ENCODE measurements at places on chromosomes 13 and 19.
A peak's percentile ranks its signal among the peaks of the same experiment; 100 is the strongest.

DNA sequence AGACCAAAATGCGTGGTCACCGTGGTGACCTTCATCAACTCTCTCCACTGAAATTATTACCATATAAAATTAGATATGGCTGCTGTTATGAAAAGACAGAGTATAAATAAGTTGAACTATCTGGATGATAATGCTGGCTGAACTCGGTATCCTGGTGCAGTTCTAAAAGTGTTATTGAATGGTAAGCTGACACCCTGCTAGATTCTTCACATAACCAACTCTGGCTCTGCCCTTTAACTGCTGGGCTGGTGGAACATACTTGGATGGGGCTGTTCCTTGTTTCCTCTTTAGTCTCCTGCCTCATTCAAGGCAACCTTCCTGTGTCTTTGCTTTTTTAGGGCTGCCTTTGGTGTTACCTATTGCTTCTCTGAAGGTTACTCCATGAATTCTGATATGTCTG, 106.9 kb downstream of the FGF9 start:
- no peak for DNase-seq

- no peak for DNase-seq
These were observed 346.4 kb downstream of the FGF9 start for GRCh38 chr13:22017226-22017625.

DNA sequence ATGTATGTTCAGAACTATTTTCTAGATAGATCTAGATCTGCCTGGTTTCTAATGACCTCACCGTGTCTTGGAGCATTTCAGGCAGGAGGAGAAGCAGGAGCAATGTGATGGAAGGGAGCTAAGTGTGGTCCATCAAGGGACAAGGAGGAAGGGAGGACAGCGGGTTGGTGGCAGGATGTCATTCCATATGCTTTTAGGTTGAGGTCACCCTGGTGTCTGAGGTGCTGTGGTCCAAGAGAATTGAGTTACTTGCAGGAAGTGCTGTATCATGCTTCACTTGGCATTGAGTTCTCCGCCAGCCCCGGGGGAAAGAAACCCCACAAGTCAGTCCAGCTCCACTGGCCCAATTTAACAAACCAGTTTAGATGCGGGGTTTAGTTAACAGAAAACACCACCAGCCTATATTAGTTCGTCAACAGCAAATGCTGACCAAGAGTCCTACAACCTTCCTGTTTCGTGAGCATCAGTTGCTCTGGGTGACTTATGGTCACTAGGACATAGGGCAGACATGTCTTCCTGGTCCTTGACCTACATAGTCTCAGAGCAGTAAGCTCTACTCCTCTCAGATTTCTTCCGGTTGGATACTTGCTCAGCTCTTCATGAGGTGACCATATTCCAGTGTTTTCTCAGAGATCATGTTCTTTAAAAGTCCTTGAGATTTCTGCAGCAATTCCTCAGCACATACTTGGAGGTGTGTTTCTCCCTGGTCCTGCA, 79.4 kb downstream of the MBNL2 start:
- DNase-seq: no peak

DNA sequence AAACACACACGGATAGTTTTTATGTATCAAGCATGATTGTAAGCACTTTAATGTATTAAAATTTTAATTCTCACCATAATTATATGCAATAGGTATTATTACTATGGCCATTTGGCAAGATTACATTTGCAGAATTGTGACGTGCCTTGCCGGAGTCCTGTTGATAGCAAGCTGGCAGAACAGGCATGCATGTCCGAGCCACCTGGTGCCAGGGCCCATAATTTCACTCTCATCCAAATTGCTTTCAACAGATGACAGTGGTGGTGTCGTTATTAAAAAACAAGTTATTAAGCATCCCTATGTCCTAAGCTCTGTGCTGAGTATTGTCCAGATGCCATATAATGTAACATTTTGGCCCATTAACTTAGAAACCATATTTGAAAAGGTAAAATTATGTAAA, 374.3 kb downstream of the FOXO1 start:
- no peak for DNase-seq

- DNase-seq: no peak
These were observed 9.9 kb upstream of the ZNF536 start for GRCh38 chr19:30362156-30362754.

DNA sequence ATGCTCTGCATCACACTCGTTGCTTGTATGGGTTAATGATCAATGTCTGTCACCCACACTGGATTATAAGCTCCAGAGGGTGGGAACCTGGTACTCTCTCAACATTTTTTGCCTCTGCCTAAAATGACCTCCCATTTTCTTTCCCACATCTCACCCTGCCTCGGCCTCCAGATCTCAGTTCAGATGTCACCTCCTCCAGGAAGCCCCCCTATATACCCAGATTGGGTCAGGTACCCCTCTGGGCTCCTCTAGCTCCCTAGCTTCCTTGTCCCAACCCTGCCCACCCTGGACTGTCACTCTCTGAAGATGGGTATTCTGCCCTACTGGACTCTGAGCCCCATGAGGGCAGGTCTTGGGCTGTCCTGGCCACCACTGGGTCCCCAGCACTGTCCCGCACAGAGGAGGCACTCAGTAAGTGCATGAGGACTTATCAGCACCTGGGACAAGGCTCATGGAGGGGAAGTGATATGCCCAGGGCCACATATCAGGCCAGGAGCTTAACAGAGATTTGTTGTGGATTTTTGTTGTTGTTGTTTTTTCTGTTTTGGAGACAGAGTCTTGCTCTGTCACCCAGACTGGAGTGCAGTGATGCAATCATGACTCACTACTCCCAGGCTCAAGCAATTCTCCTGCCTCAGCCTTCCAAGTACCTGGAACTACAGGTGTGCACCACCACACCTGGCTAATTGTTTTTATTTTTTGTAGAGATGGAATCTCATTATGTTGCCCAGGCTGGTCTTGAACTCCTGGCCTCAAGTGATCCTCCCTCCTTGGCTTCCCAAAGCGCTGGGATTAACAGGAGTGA, 23.8 kb downstream of the PRKD2 start:
- DNase-seq: no peak

DNA sequence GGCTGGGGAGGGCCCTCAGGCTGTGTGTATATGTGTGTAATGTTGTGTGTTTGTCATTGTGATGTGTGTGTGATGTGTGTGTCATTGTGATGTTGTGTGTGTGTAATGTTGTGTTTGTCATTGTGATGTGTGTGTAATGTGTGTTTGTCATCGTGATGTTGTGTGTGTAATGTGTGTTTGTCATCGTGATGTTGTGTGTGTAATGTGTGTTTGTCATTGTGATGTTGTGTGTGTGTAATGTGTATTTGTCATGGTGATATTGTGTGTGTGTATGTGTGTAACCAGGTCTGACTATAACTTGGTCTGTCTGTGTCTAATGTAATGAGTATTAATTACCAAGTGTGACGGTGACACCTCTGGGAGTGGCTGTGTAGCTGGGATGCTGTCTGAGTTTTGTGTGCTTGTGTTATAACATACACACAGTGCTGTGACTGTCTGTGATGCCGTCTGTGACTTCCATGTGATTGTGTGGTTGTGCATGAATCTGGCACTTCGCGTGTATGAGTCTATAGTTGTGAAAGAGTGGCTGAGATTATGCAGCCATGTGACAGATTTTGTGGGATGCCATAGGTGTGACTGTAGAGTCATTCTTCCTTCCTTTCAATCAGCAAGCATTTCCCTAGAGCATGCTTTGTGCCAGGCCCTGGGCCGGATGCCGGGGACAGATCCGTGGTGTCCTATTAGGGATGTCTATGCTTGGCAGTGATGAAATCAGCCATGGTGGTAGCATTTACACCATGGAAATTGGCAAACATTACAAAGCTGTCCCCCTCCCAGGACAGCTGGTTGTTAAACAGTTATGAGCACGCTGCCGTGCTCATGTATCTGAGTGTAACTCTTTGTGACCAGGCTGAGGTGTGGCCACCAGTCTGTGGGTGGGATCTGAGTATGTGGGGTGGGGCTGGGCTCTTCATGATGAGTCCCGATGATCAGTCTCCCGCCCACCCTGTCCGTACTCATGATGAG, 6.4 kb downstream of the TNFSF14 start:
- no peak for DNase-seq

- DNase-seq: no peak
These were observed 66.7 kb downstream of the FAM216B start for GRCh38 chr13:42847891-42848663.

DNA sequence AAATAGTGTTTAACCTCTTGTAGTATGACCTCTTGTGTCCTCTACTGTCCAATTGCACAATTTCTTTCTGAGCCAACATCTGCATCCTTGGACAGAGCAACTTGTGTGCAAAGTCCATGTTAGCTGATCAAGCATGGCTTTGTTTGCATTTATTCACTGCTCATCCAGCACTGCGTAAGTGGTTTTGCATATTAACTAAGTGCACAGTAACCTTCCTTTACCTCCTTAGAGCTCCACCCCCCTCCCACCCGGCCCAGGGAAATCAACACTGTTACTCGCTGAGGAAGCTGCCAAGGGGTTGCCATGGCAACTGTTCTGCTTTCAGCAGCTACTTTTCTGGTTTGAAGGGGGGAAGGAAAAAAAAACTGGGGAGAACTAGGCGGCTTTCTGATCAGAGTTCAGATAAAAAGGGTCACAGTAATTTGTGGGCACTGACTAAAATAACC, 153.5 kb upstream of the KLF12 start:
- peak; percentile 63 for DNase-seq

DNA sequence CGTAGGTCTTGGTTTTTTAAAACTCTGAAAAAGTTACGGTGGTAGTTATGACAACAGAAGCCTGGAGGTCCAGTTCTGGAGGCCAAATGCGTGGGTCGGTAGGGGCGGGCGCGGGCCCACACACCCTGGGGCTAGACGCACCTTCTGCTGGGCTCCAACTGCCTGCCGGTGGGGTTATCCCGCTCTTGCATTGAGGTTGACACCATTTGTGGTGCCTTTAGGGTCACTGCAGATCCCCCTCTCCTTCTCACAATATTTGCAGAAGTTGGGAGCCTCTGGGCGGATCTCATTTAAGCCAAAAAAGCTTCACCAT, 81.6 kb downstream of the CHST8 start:
- DNase-seq: no peak

DNA sequence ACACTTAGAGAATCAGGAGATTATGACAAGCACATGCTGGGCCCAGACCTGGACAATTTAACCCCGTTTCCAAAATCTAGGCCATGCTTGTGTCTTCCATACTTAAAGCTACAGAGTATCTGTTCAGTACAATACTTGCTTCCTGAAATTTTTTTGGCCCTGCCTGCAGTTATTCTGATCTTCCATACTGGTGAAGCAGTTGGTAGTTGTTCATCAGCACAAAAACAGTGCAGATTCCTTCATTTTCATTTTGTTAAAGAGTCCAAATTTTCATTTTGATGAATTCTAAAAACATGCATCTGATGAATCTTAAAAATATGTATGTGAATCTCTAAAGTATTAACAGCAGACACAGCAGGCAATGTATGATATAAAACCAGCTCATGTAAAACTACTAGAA, 49.2 kb downstream of the POLR1D start:
- no peak for DNase-seq

GRCh38 chr13:94181461-94182107, 297.9 kb downstream of the DCT start:
- no peak for DNase-seq

DNA sequence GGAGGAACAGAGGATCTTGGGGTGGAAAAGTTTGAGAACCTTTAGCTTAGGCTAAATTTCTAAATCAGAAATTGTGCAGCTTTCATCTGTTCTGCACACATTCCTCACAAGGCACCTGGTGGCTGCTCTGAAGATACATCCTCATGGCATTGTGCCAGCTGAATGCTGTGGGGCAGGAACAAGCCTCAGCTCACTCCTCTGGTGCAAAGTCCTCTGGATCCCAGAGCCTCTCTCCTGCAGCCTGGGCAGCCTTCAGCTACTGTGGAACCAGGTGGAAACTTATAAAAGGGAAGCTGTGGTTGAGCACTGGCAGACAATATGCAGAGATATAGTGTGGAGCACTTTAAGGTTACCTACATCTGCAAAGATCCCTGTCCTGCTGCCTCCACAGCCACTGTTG, 72.3 kb downstream of the KCTD12 start:
- no peak for DNase-seq

GRCh38 chr19:11710313-11710712, 28.4 kb downstream of the ZNF823 start:
- DNase-seq: no peak
